ENCODE measurements at places on chromosomes 7 and 10.

- DNase-seq, result no peak
Measured at GRCh38 chr10:93639791-93640190, 27.5 kb downstream of the PDE6C start.

GRCh38 chr10:114720685-114721278 lies 62.7 kb upstream of the ABLIM1 start:
- no peak for DNase-seq

DNA sequence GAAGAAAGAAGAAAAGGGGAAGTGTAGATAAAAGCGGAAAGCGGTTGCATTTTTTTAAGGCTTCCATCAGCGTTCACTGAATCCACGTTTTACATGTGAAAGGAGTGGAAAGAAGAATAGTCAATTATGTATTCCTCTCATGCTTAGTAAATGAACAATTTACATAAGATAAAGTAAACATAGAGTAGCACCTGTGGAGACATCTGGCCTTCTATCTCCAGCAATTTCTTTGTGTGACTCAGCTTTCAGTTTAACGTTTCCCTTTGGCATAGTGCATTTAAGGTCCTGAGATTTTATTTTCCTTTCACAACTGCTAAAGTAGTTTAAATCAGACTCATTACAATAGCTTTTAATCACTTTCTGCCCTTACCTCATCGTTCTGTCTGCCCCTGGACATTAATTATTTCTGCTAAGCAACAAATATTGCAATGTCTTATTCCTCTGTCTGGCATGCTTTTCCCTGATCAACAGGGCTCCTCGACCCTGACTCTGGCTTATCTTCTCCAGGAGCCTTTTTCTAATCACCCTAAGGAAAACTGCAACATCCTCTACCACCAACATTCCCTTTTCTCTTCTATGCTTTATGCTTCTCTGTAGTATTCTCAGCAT lies 383.5 kb upstream of the VWC2 start:
- DNase-seq, result no peak

DNA sequence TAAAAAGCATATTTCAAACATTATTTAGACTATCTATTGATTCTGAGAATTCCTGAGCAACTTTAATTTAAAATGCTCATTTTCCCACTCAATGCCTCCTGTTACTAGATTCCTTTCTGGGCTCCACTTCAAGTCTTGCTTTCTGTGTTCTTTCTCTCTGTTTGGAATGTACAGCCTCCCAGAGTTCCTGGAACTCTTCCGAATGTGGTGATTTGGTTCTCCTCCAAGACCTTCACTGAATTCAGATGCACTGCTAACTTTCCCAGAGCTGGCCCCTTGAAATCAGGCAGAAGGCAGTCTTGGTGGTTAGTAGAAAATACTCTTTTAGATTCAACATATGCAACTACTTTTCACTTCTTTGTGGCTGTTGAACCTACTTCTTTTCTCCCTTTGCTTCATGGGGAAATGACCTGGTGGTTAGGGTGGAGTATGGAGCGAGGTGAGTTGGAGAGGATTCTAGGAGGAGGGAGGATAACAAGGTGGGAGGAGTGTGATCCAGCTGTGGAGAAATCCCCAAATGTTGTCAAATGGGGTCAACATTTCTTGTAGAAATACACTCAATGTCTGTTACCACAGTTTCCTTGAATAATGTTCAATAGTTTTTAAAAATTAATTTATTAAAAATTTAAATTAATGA lies 27.9 kb upstream of the CCDC7 start:
- DNase-seq, result no peak

DNA sequence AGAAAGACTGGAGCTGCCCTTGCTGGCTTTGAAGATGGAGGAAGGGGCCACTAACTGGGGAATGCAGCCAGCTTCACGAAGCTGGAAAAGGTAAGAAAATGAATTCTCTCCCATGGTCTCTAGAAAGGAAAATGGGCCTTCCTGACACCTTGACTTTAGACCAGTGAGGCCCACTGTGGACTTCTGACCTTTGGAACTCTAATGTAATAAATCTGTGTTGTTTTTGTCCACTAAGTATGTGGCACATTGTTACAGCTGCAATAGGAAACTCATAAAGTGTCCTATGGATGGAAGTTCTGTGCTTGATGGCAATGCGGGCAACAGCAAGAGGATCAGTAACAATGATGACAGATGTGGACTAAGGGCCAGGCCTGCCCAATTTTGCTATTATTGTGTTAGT lies 20.9 kb downstream of the DNAJB9 start:
- DNase-seq, result no peak

GRCh38 chr10:73136627-73137026 lies 26.4 kb downstream of the NUDT13 start:
- DNase-seq, result no peak

GRCh38 chr7:38462819-38463218 lies 168.4 kb downstream of the AMPH start:
- no peak for DNase-seq

DNA sequence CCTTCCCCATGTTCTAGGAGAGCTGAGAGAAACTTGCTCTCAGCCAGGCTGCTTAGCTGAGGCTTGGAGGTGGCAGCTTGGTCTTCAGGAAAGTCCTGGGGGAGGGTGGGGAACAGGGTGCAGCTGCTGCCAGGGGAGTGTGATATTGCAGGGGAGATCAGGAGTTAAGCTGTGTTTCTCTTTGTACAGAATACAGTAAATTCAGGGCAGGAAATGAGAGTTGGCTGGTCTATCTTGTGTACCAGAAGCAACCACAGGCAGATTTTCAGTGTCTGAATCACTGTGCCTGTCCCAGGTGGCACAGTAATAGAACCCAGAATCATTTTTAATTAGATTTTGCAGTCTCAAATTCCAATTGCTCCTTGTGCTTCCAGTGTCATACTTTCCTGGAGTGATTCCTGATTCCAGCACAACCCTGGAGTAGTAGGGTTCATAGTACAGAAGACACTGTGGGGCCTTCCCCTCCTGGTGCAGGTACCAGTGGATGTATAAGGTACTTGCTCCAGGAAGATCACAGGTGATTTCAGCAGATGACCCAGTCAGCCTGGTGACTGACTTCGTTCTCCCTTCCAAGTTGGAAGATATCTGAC lies 94.0 kb upstream of the TARP start:
- no peak for DNase-seq

GRCh38 chr10:62068464-62068863 lies 167.0 kb downstream of the ARID5B start:
- DNase-seq, result no peak

- DNase-seq, result no peak
Measured at GRCh38 chr10:102962951-102963755, 45.1 kb downstream of the CNNM2 start.

DNA sequence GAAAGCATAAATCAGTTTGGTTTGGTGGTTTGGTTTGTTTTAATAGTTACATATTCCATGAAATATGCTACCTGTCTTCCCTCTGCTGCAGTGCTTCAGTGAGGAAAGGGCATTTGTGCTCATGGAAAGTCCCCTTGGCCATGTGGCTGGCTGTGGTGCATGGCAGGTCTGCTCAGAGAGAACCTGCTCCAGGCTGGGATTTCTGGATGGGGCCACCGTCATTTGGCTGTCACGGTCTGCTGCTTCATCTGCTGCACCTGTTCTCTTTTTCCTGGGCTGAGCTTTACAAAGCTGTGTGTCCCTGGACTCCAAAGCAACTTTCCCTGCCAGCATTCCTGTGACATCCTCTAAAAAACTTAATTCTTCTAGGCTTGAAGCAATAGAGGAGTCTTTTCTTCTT lies 8.9 kb downstream of the CDK14 start:
- DNase-seq, result no peak

- no peak for DNase-seq
Measured at GRCh38 chr10:92024700-92025099, 101.1 kb downstream of the BTAF1 start.

- DNase-seq, result no peak
Measured at GRCh38 chr10:112775892-112776674, 174.0 kb upstream of the TCF7L2 start.

DNA sequence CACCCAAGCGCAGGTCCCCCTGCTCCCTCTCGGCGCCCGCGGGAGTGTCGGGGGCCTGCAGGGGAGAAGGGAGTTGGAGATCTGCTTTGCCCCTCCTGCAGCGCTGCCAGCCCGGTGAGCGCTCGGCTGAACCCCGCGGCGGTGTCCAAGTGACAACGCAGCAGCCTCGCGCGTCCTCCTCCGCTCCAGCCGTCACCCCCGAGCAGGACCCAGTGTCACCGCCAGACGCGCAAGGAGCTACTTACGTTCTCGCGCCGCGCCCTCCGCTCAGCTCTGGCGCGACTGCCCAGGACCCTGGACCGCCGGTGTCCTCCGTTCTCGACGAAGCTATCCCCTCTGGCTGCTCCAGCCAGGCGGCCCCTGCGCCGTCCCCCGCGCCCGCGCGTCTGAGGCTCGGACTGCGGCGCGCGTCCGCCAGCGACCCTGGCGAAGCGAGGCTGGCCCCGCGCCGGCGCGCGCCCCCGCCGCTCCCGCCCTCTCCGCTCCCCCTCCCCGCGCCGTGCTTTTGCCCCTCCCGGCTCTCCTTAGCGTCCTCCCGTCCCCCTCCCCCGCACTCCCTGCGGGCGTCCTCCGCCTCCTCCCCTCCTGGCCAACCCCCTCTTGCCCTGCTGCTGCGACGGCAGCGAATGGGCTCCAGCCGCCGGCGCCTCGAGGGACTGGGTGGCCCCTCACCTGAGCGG lies at the start of gene NRCAM:
TSS of gene NRCAM (minus strand) at position 439 of the 680 bp plus-strand sequence. CDS start 216,372 bp downstream, outside the sequence.
- no peak for DNase-seq

Measured in activated naive CD4-positive, alpha-beta T cell (primary cell).